Fibroblast of the aortic adventitia (primary cell): ENCODE measurements at places on chromosomes 12 and 14. TPM values are rescaled to one million over a fixed set of nuclear protein-coding genes. Genes with fewer than 3 reads are reported as not detected.

Gene PSME2
- 33.4 and 78.3 TPM in 2 replicates for total RNA-seq

Gene DDX23
- 54.1 and 151 TPM in 2 replicates for total RNA-seq

Gene FANCM
- 12.7 and 13.9 TPM in 2 replicates for total RNA-seq

Gene KRT79
- total RNA-seq = not detected in 2 replicates

Gene AMN
- not detected in 2 replicates for total RNA-seq

Gene GNB3
- total RNA-seq = 3.4 TPM in 2 replicates

Gene ALDH1L2
- 41.5 and 79.1 TPM in 2 replicates for total RNA-seq

Gene PTPRR
- 1.4 TPM in 1 of 2 replicates, not detected in the other for total RNA-seq

Gene PTCSC3
- total RNA-seq = not detected in 2 replicates
